SJSA1 (cell line): ENCODE measurements at places on chromosomes 6 and 20.

DNA sequence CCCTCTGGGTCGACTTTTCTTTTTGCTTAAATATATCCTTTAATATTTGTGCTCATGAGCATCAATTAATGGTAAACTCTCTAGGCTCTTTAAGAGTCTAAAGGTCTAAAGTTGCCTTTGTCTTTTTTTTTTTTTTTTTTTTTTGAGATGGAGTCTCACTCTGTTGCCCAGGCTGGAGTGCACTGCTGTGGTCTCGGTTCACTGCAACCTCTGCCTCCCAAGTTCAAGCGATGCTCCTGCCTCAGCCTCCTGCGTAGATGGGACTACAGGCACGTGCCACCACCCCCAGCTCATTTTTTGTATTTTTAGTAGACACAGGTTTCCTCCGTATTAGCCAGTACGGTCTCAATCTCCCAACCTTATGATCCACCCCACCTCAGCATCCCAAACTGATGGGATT is 122.0 kb upstream of the TMEM170B start:
- H3K36me3 ChIP-seq = no peaks in the 10 kb centered on the region
- H3K4me1 ChIP-seq = peaks cover 26% of the 10 kb centered on the region
- H3K4me3 ChIP-seq = no peak overlapping the region
- DNase-seq = no peak
- H3K27me3 ChIP-seq = no peaks in the 10 kb centered on the region
- H3K27ac ChIP-seq = no peak overlapping the region

GRCh38 chr6:7112171-7112570 is 4.4 kb downstream of the RREB1 start:
- peaks cover 10% of the 10 kb centered on the region for H3K4me1 ChIP-seq
- no peaks in the 10 kb centered on the region for H3K27me3 ChIP-seq
- no peak for DNase-seq

DNA sequence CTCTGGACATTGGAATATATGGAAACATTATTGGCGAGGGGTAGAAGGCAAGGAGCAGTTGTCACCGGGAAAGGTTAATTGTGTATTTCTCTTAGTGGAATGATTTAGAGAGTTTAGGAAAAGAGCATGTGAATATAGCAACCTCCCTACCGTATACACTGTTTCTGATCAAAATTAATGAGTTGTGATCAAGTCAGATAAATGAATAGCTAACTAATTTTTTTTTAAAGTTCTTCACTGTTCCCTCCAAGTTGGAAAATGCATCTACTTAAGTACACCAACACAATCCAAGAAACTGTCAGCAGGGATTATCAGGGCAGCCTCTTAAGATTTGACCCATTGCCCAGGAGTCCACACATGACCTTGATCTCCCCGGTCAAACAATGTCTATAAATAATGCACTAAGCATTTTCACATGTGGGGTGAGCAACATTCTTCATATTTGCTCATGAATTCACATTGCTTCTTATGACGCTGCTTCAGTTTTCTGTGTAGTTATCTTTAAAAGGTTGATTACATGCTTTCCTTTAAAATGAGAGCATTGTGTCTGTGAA is 680.8 kb upstream of the NRSN1 start:
- no peak for DNase-seq
- no peaks in the 10 kb centered on the region for H3K4me1 ChIP-seq
- no peaks in the 10 kb centered on the region for H3K27me3 ChIP-seq
- no peak overlapping the region for H3K27ac ChIP-seq
- no peaks in the 10 kb centered on the region for H3K36me3 ChIP-seq

DNA sequence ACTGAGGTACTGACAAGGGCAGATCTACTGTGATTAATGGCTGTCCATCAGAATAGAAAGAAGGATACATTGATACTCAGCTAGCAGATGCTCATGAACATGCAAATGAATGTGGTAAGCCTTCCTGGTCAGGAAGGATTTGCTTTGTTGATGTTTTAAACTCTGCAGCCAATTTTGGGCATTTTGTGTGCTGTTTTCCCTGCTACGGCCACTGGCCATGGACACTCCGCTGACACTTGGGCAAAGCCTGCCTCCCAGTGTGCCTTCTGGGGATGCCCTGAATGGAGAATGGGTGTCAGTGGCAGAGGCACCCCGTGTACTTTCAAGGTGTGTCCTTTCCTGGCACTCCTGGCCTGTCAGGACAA is 113.1 kb downstream of the SOBP start:
- no peak for DNase-seq
- H3K27ac ChIP-seq = no peak overlapping the region
- H3K36me3 ChIP-seq = no peaks in the 10 kb centered on the region
- H3K4me3 ChIP-seq = no peak overlapping the region

DNA sequence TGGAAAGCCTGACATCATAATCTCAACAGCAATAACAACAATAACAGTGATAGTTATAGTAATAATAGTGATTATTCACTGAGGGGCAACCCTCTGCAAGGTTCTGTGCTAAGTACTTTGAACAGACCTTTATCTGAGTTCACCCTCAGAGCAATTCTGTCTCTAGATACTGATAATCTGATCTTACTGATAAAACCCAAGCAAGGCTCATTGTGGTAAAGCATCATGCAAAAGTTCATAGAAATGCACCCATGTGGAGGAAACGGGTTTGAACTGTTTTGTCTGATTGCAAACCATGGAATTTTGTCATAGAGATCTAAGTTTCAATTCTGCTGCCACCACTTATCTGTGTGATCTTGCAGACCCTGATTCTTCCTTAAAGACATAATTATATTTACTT is 1.3 kb upstream of the KIAA0408 start:
- H3K27me3 ChIP-seq = no peaks in the 10 kb centered on the region
- DNase-seq = no peak
- no peaks in the 10 kb centered on the region for H3K36me3 ChIP-seq
- H3K4me3 ChIP-seq = no peak overlapping the region

GRCh38 chr6:146946559-146946958 is 257.7 kb upstream of the STXBP5 start:
- no peak overlapping the region for H3K27ac ChIP-seq
- H3K27me3 ChIP-seq = no peaks in the 10 kb centered on the region
- H3K4me3 ChIP-seq = no peak overlapping the region
- H3K4me1 ChIP-seq = no peaks in the 10 kb centered on the region

- no peaks in the 10 kb centered on the region for H3K36me3 ChIP-seq
- H3K4me1 ChIP-seq = no peaks in the 10 kb centered on the region
- H3K4me3 ChIP-seq = no peak overlapping the region
- H3K27ac ChIP-seq = no peak overlapping the region
- DNase-seq = no peak
Measured at GRCh38 chr6:34938268-34938667, 49.2 kb downstream of the ANKS1A start.

GRCh38 chr6:5180636-5181035 is 80.1 kb downstream of the LYRM4 start:
- H3K27me3 ChIP-seq = no peaks in the 10 kb centered on the region; the same call in 1 of the 2 replicates
- H3K27ac ChIP-seq = no peak overlapping the region

GRCh38 chr6:16635810-16636602 is 125.3 kb downstream of the ATXN1 start:
- peak; percentile 89 for DNase-seq
- H3K36me3 ChIP-seq = 0 out of 2 replicates have a peak, but pooled peaks cover 6% of the 10 kb centered on the region
- H3K27me3 ChIP-seq = no peaks in the 10 kb centered on the region
- peak overlapping the region; percentile 17; the same call in 1 of the 2 replicates for H3K27ac ChIP-seq
- no peak overlapping the region for H3K4me3 ChIP-seq
- peaks cover 47% of the 10 kb centered on the region for H3K4me1 ChIP-seq

GRCh38 chr6:11033825-11034224 is 10.3 kb downstream of the ELOVL2 start:
- no peaks in the 10 kb centered on the region for H3K27me3 ChIP-seq
- H3K4me1 ChIP-seq = peaks cover 24% of the 10 kb centered on the region
- no peak overlapping the region for H3K4me3 ChIP-seq
- no peak for DNase-seq
- H3K27ac ChIP-seq = peak overlapping the region; percentile 66

GRCh38 chr6:47524136-47524845 is 46.7 kb downstream of the CD2AP start:
- H3K27ac ChIP-seq = no peak overlapping the region
- no peaks in the 10 kb centered on the region for H3K4me1 ChIP-seq
- peak; percentile 15 for DNase-seq
- no peaks in the 10 kb centered on the region for H3K27me3 ChIP-seq
- H3K4me3 ChIP-seq = no peak overlapping the region

DNA sequence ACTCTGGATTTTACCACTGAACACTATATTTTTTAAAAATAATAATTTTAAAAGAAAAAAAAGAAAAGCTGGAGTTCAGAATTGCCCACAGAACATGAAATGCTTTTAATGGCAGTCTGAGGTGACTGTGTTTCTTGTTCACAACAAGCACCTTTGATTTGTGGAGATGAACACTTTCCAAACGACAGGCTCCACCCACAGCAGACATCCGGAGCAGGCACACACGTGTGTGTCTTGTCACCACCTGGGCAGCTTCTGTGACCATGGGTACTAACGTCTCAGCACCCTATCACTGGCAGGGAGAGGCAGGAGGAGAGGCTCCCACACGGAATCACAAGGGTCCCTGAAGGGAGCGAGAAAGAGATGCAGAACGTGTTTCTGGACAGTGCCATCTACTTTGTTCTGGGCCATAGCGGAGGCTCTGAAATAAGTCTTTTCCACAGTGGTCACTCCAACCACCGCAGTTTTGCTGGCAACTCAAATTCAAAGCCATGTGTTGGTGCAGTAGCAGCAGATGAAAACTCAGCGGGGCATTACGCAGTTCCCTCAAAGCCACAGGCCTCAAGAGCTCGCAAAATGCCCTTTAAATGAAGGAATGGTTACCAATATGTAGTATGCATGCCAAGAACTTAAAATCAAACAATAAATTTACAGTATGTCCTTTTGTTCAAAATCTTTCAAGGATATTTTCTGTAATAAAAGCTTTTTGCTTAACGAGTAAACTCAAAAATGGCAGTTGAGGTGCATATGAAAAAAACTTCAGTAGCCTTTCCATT is 242.2 kb downstream of the FOXC1 start:
- no peaks in the 10 kb centered on the region for H3K36me3 ChIP-seq
- H3K4me3 ChIP-seq = no peak overlapping the region
- H3K27me3 ChIP-seq = no peaks in the 10 kb centered on the region
- peaks cover 19% of the 10 kb centered on the region for H3K4me1 ChIP-seq

GRCh38 chr6:43088654-43089056 is 12.5 kb downstream of the PTK7 start:
- no peak overlapping the region for H3K4me3 ChIP-seq
- H3K27me3 ChIP-seq = no peaks in the 10 kb centered on the region
- peaks cover 26% of the 10 kb centered on the region for H3K4me1 ChIP-seq

GRCh38 chr20:21693322-21693721 is 12.1 kb upstream of the PAX1 start:
- no peaks in the 10 kb centered on the region for H3K27me3 ChIP-seq
- no peak overlapping the region for H3K27ac ChIP-seq
- no peaks in the 10 kb centered on the region for H3K36me3 ChIP-seq
- no peak for DNase-seq
- no peak overlapping the region for H3K4me3 ChIP-seq
- H3K4me1 ChIP-seq = no peaks in the 10 kb centered on the region

DNA sequence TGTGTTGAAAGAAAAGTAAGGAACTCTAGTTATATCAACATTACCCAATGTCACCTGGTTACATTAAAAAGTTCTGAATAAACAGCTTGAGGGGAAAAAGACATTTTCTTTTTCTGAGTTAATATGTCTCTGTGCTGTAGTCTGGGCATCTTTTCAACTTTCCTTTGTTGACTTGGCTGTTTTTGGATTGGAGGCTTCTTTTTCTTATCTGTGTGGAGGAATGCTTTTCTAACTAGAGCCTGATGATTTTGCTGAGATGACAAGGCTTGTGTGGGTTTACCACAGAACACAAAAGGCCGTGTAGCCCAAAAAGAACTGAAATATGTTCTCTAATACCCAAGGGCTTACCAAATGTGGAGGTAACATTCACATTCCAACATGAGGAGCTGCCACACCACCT is 161.8 kb downstream of the KCNQ5 start:
- H3K4me3 ChIP-seq = no peak overlapping the region
- H3K27ac ChIP-seq = no peak overlapping the region
- no peaks in the 10 kb centered on the region for H3K36me3 ChIP-seq
- peaks cover 24% of the 10 kb centered on the region for H3K4me1 ChIP-seq

GRCh38 chr6:52691718-52692117 is 20.8 kb downstream of the TMEM14A start:
- DNase-seq = no peak
- H3K27ac ChIP-seq = no peak overlapping the region
- H3K27me3 ChIP-seq = no peaks in the 10 kb centered on the region
- H3K4me1 ChIP-seq = no peaks in the 10 kb centered on the region
- H3K4me3 ChIP-seq = no peak overlapping the region

- no peaks in the 10 kb centered on the region for H3K27me3 ChIP-seq
- no peak overlapping the region for H3K27ac ChIP-seq
- H3K4me1 ChIP-seq = no peaks in the 10 kb centered on the region
- peaks cover 80% of the 10 kb centered on the region for H3K36me3 ChIP-seq
- DNase-seq = no peak
Measured at GRCh38 chr6:170355661-170356060, 49.1 kb downstream of the FAM120B start.

GRCh38 chr20:33192912-33193501 is 24.1 kb upstream of the BPIFA3 start:
- H3K27me3 ChIP-seq = peaks cover 16% of the 10 kb centered on the region
- no peak for DNase-seq
- no peaks in the 10 kb centered on the region for H3K36me3 ChIP-seq
- no peaks in the 10 kb centered on the region for H3K4me1 ChIP-seq
- no peak overlapping the region for H3K27ac ChIP-seq
- H3K4me3 ChIP-seq = no peak overlapping the region

- DNase-seq = no peak
- H3K27me3 ChIP-seq = no peaks in the 10 kb centered on the region
- H3K36me3 ChIP-seq = no peaks in the 10 kb centered on the region
- H3K4me1 ChIP-seq = no peaks in the 10 kb centered on the region
Measured at GRCh38 chr6:128337619-128338018, 182.8 kb downstream of the PTPRK start.

- H3K4me1 ChIP-seq = no peaks in the 10 kb centered on the region
- H3K4me3 ChIP-seq = no peak overlapping the region
- no peak for DNase-seq
- no peak overlapping the region for H3K27ac ChIP-seq
- no peaks in the 10 kb centered on the region for H3K36me3 ChIP-seq
Measured at GRCh38 chr6:166814390-166814789, 142.0 kb downstream of the RNASET2 start.

- DNase-seq = no peak
- H3K27ac ChIP-seq = no peak overlapping the region
- no peaks in the 10 kb centered on the region for H3K36me3 ChIP-seq
- no peak overlapping the region for H3K4me3 ChIP-seq
Measured at GRCh38 chr6:142458836-142459235, 157.0 kb downstream of the ADGRG6 start.

DNA sequence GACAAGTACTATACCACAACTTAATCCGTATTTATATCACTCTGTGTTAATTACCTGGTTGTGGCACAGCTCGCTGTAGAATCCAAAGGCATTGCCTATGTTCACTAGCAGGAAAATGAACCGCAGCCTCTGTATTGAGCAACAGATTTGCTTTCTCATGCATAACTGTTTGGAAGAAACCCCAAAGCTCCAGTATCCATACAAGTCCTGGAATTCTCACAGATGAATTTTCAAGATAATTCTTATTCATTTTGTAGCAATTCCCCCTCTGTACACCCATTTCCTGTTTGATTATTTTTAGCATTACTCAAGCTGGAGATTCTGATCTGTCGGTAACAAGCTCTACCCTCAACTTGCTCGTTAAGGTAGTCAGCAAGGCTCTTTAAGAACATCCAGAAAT is 63.5 kb downstream of the STMND1 start:
- H3K36me3 ChIP-seq = no peaks in the 10 kb centered on the region
- H3K4me3 ChIP-seq = no peak overlapping the region
- no peaks in the 10 kb centered on the region; the same call in 1 of the 2 replicates for H3K27me3 ChIP-seq
- DNase-seq = no peak
- no peaks in the 10 kb centered on the region for H3K4me1 ChIP-seq
